ENCODE measurements at places on chromosomes 2 and 18.
A peak's percentile ranks its signal among the peaks of the same experiment; 100 is the strongest.

GRCh38 chr2:479490-480176 lies 191.7 kb upstream of the ALKAL2 start:
- peak; percentile 29 for DNase-seq

DNA sequence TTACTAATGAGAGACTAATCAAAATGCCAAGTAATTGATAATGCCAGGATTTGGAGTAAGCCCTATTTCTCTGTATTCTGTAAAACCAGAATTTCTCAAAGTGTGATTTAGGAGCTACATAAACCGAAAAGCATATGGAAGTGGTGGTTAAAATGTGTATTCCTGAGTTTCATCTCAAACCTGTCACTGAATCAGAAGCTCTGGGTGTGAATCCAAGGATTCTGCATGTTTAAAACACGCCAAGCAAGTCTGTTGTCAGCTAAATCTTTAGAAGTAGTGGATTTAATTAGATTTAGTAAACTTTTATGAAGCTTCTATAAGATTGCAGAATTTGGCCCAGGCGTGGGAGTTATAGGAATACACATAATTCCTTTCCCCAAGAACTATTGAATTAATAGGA lies 700.3 kb downstream of the DCC start:
- DNase-seq = no peak

DNA sequence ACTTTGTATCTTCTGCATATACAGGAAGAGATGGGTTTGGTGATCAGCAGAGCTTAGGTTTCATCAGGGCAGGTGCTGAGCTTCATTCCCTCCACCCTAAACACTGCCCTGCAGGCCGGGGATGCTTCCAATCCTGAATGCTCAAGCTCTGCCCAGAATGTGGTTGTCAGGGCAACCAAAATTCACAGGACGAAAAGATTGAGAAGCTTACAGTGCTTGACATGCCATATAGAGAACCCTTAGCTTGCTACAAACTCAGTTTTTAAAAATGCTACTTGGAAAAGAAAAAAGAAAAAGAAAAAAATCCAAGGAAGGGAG lies 65.6 kb downstream of the SH3RF3 start:
- DNase-seq = no peak

GRCh38 chr2:177175917-177176668 lies 36.5 kb upstream of the HNRNPA3 start:
- DNase-seq = no peak

DNA sequence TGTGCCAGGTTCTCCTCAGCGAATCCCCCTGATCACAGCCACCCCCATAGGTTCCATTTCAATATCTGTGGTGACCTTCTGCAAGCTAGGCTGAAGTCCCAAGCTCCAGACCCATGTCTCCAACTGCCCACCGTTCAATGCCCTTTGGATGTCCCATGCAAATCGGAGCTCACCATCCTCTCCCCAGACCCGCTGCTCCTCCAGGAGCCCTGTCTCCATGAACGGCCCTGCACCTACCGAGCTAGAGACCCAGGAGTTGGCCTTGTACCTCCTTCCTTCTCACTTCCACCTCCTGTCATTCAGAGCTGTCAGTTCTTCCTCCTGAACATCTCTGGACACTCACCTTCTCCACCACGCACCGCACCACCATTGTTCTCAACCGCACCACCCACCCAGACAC lies 1.0 kb upstream of the FAHD2A start:
- no peak for DNase-seq

DNA sequence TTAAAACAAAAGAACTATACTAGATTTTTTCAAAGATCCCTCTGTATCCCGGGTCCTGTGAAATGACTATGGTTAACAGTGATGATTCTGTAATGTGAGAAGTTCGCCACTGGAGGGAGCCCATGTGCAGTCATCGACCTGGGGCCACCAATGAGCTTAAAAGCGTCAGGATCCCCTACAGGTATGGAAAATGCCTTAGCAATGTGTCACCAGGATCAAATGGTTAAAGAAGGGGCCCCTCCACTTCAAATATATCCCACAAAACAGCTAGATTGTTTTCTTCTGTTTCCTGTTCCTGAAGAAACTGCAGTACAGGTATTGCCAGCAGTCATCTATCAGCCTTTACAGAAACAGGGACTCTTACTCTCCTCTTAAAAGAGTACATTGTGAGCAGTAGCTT lies 15.3 kb downstream of the CHRNA1 start:
- DNase-seq = no peak

GRCh38 chr2:201114350-201114749 lies 1.6 kb upstream of the CFLAR start:
- no peak for DNase-seq

DNA sequence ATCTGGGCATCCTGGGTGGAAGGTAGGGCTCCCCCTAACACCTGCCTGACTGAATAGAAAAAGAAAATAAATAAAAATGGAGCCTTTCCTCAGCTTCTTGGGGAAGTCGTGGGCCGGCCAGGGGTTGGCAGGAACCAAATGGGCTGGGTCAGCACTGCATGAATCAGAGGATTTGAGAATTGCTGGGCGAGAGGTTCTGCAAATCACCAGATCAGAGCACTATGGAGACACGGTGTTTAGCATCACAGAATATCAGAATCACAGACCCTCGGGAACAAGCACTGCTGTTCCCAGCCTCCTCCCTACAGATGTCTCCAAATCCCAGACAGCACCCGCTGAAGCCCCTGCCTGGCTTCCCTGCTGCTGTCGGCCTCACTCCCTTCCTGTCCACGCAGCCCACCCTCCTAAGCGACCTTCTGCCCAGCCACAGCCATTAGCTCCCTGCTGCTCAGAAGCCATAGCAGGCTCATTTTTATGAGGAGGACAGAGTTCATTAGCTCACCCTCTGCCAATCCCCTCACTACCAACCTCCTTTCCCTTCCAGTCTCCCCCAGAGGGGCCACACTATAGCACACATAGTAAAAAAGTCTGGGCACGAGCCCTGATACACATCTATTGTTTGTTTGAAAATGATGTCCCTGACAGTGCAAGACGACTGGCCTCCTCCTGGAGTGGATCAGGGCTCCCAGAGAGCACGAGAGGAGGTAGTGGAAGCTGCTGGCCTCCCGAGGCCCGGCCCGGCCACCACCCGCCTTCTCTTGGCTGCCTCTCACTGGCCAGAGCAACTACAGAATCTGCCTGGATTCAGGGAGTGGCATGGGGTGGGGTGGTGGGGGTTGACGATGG lies 64.6 kb upstream of the TAF1B start:
- no peak for DNase-seq

- DNase-seq = no peak
Observed at GRCh38 chr2:55961318-55961911, 37.8 kb upstream of the EFEMP1 start.

DNA sequence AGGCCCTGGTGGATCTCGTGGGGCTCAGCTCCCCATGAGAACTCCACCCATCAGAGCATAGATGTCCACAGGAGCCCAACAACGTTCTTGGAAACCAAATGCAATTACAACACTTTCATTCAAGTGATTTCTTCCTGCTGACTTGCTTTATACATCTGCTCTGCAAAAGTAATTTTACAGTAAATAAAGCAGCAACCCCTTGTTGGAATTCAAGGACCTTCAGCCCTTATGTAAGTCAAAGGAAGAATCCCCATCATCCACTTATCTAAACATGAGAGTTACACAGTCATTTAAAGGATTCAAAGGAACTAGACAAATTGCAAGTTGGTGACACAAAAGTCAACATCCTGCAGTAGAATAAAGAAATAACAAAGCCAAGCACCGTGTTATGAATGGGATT lies 17.1 kb upstream of the ANTXR1 start:
- DNase-seq = no peak

DNA sequence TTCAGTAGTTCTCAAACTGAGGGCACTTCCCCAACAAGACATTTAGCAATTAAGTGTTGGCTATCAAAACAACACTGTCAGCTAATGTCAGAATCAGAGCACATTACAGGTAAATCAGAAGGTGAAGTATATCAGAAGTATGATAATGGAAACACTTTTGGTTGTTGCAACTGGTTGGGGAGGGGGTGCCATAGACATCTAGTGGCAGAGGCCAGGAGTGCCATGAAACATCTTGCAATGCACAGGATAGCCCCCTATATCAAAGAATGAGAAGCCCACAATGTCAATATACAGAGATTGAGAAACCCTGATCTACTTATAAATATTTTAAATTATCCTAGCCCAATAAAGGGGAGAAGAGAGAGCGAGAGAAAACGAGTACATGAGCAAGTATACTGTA lies 4.9 kb upstream of the XPO1 start:
- no peak for DNase-seq
